T-helper 17 cell (primary cell): ENCODE measurements at places on chromosomes 7 and 10.

DNA sequence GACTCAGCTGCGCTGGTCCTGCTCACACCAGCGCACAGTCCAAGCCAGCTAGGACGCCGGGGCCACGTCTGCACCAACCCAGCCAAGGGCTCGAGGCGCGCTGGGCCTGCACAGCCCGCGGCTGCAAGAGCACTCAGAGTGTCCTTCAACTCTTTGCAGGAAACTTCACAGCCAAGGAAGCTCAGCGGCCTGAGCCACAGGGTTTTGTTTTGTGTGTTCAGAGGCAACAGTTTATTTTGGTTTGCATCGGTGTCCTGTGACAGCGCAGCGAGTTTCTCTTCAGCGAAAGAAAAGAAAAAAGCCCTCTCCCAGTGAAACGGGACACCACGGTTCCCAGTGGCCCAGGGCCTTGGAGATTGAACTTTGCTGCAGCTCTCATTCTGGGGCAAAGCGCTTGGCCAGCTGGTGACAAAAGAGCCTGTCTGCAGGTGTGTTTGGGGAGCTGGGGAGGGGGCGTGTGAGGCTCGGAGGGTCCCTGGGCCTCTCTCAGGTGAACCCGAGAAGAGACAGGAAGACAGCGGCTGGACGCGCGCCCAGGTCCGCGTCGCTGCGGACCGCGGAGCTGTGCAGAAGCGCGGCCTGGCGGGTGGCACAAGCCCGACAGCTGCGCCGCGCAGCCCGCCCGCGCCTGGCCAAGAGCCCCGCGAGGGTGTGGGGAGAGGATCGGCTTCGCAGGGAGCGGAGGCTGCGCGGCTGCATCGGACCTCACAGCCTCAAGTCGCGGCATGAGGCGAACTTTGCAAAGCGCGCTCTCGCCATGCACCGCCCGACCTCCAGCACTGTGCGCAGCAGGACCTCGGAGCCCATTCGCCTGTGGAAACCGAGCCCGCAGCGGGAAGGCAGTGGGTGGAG is 922 bp downstream of the CXCL12 start:
- DNase-seq, result no peak

DNA sequence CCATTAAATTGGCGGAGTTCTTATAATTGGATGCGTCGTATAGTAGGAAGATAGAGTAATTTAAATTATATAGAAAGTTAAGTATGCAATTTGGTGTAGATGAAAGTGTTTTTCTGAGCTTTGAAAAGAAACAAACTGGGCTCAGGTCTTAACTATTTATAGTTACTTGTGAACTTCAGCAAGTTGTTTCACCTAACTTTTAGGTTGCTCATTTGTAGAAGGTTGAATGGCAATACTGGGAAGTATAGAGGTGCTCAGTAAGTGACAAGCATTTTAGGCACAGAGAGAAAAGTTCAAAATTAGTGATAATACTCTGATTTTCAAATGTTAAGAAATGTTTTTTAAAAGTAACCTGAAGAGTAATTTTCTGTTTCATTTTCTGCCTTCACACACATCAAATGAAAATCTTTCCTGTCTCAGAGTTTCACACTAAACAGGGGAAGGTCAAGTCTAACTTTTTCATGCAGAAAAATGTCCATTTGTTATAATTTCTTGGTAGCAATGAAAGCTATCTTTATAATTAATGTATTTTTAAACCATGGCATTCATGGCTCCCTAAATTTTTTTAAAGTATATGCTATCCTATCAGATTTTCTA is 146.5 kb downstream of the PHF14 start:
- DNase-seq, result no peak

GRCh38 chr7:131747658-131748232 is 191.3 kb upstream of the PODXL start:
- DNase-seq, result no peak

DNA sequence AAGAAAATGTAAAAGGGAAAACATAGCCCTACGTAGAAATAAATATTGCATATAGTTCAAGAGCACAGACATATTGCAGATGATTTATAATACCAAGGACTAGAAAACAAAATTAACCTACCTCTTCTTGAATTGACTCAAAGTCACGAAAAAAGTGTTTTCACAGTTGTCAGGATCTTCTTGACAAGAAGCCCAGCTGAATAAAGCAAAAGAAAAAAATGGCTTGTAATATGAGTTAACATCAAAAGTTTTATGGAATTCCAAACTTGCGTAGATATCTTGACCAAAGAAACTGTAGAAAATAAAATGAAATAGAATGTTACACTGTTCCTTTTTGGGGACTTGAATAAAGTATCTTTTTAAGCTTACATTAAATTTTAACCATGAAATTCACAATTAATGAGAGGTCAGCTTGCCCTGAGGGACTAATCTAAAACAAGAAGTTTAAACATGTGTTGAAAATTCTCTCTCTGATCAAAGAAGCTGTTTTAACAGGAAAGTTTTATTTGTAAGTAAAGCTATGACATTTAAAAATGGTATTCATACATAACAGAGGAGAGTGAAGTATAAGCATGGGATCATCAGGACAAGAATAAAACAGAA is 133.1 kb upstream of the SEMA3C start:
- no peak for DNase-seq

- DNase-seq, result no peak
Observed at GRCh38 chr10:97058521-97058920, 127.2 kb downstream of the SLIT1 start.

DNA sequence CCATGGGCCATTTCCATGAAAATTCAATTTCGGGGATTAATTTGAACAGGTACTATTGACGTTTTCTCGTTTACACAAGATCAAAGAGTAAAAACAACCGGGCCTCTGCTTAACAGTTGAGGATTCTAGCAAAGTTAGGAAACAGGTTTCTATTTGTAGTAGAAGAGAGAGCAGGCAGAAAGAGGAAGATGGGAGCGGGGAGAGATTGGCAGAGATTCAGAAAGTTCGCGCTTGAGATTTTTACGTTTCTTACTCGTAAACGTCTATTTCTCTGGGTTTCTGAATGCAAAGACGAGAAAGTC is 571 bp upstream of the VWC2 start:
- no peak for DNase-seq

- no peak for DNase-seq
Observed at GRCh38 chr7:141262101-141263090, 188.5 kb downstream of the TMEM178B start.

- DNase-seq, result no peak
Observed at GRCh38 chr10:71931295-71931694, 32.9 kb upstream of the CHST3 start.

DNA sequence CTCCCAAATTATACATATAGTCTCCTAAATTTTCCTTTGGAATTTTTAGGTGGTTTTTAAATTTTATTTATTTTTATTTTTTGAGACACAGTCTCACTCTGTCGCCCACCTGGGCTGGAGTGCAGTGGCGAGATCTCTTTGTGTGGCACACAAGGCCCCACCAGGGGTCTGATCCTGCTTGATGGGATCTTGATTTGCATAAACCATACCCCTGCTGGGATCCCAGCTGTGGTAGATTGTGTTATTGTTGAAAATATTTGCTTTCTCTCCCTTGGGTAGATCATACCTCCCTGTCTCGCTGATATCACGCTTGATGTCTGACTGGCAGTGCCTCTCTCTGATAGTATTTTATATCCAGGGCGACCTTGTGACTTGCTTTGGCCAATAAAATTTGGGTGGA is 5.6 kb upstream of the MUC3A start:
- DNase-seq, result no peak

DNA sequence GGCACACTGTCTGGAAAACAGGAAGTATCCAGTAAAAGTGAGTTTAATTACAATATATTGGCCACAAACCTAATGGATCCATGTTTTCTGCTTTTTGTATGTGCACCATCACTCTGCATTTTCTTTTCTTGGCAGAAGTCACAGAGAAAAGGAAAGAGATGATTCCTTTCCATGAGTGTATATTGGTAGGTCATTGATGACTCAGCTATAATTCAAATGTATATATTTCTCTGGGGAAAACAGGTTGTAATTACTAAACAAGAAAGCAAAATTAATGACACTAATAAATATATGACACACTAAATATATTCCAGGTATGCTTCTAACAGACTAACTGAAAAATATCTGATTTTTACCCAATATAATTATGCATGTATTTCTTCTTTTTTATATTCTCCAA is 105.9 kb upstream of the PCDH15 start:
- DNase-seq, result no peak

DNA sequence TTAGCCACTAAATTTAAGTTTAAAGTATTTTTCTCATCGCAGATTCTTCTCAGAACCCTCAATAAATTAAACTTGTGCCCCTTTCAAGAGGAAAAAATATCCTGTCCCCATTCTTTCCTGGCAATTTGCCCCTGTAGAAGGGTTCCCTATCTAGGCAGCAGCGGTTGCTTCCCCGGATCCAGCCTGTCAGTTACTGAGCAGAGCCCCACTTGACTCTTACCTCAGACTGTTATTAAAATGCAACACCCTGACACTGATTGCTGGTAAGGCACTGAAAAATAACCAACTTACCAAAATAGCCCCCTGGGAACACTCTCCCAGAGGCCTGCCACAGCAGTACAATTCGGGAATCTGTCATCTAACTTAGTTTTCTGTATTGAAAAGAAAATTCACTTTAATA is 13.9 kb downstream of the LMTK2 start:
- no peak for DNase-seq

DNA sequence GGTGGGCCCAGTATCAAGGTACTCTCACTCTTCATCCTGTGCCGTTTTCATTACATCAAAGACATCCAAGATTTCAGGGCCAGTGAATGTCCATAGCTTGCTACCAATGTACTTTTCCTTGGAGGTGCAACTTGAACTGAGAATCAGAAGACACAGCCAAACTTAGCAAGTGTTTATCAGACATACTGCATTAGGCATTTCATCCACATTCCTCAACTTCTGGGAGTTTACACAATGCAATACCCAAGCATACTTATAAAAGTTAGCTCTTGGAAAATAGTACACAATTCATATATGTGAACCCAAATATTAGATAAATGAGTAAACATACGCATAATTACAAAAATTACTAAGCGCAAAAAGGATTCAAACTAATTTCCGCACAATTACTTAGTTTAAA is 216.3 kb upstream of the RHOBTB1 start:
- no peak for DNase-seq

DNA sequence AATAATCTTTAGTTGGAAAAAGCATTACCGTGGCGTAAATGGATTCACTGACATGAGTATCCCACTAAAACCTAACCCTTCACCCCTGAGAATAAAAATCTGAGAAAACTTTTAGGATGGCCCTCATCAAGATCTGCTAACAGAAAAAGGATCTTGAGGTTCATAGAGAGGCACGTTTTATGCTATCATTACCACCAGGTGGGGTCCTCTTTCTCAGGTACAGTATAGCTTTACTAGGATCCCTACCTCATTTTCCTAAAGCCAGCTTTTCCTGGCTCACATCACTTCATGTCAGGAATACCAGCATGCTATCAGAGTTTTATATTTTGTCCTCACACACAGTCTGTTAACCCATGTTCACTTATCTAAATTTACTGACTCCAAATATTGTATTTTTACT is 173.7 kb downstream of the POM121L12 start:
- no peak for DNase-seq

GRCh38 chr7:130263130-130263529 is 3.5 kb upstream of the CPA2 start:
- no peak for DNase-seq

- no peak for DNase-seq
Observed at GRCh38 chr7:43569424-43569823, 13.5 kb upstream of the STK17A start.

GRCh38 chr7:91720260-91720937 is 160.1 kb downstream of the MTERF1 start:
- DNase-seq, result no peak

DNA sequence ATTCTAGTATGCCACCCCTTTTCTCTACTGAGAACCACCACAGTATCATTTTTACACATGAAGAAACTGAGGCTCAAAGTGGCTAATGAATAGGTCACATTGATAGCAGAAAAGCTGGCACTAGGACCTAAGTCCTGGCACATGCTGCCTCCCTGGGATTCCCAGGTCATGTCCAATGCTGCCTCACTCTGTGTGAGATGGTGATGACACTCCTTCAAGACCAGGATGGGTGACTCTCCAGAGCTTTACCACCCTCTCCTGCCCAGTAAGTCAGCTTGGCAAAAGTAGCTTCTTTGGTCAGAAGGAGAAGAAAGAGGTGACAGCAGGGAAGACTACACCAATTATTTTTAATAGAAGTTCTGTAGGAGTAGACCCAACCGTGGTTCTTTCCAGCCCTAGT is 13.3 kb upstream of the AKR1B10 start:
- no peak for DNase-seq

DNA sequence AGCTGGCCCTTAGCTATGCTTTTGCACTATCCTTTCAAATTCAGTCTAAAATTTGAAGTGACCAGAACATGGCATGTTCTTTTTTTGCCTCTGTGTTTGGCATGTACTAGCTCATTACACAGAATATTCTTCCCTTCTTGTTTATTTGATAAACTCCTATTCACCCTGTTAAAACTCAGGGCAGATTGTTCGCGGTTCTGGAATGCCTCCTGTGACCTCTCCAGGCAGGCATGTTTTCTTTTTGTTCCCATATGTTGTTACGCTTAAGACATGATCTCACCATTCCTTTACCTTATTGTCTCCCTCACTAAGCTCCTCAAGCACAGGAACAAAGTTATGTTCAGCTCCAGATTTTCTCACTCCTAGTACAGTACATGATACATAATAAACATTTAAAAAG is 181.7 kb downstream of the CCSER2 start:
- DNase-seq, result no peak

DNA sequence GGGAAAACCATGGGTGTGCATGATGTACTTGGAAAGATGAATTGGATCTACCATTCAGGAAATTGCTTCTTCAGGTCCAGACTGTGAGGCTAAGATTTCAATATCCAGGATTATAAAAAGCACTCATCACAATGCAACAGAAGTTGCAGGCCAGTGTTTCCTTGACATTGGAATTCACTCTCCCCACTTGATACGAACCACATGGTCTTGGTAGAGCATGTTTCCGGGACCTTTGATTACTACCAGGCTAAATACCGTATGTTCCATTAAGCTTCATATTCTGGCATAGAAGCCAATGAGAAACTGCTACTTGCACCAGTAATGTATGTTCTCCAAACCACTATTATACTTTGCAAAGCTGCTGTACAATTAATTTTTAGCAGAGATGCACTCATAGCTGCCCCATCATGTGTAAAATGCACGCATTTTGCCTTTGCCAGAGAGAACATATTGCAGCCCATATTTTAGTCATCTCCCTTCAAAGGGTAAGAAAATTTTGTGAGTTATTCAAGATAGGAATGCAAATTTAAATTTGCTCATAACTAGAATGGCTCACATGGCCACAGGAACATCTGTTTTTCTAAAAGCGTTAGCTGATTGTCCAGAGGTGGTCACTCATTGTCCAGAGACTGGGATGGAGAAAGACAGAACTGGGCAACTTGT is 8.1 kb downstream of the FRMD4A start:
- DNase-seq, result no peak

GRCh38 chr7:132383962-132384361 is 192.3 kb downstream of the PLXNA4 start:
- DNase-seq, result no peak

GRCh38 chr10:132179551-132180392 is 7.0 kb upstream of the DPYSL4 start:
- no peak for DNase-seq

- DNase-seq, result no peak
Observed at GRCh38 chr10:69815104-69815503, 13.4 kb downstream of the COL13A1 start.
